ENCODE measurements at places on chromosomes 3 and 15. TPM values are rescaled to one million over a fixed set of nuclear protein-coding genes. Genes with fewer than 3 reads are reported as not detected.

- no peak for DNase-seq
Observed at GRCh38 chr3:151174351-151174750, 28.7 kb downstream of the GPR171 start.

- DNase-seq, result no peak
Observed at GRCh38 chr3:64042952-64043351, 19.7 kb upstream of the PSMD6 start.

Gene GPR27
- 3.7 TPM for total RNA-seq

DNA sequence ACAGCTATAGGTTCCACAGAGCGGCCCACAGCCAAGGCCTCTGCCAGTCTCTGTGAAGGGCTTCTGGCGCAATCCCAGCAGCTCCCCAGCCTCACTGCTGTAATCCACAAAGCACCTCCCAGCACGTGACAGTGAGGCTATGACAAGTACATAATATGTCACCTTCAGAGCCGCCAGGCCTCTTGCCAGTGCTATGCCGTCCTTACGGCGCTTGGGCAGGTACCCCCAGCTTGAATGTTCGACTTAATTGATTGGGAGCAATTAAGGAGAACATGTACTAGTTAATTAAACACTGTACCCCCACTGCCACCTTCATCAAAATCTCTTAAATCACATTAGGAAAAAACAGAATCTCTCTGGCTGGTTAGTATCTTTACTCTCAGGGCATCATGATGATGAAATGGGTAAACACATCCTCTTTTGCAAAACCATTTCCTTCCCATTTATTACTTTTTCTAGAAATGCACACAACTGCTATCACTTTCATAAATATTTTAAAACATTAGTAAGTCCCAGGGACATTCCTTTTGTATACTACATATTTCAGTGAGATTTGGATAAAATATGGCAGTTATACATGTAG, 169.9 kb downstream of the XXYLT1 start:
- peak; percentile 85 for DNase-seq

GRCh38 chr3:58824285-58824684, 157.7 kb upstream of the FAM3D start:
- peak; percentile 42 for DNase-seq

- DNase-seq, result no peak
Observed at GRCh38 chr3:192435241-192435640, 292.1 kb downstream of the FGF12 start.

- DNase-seq, result no peak
Observed at GRCh38 chr3:63966871-63967270, 54.7 kb upstream of the SCAANT1 start.

GRCh38 chr15:91780387-91780786, 73.1 kb upstream of the SLCO3A1 start:
- DNase-seq, result no peak

DNA sequence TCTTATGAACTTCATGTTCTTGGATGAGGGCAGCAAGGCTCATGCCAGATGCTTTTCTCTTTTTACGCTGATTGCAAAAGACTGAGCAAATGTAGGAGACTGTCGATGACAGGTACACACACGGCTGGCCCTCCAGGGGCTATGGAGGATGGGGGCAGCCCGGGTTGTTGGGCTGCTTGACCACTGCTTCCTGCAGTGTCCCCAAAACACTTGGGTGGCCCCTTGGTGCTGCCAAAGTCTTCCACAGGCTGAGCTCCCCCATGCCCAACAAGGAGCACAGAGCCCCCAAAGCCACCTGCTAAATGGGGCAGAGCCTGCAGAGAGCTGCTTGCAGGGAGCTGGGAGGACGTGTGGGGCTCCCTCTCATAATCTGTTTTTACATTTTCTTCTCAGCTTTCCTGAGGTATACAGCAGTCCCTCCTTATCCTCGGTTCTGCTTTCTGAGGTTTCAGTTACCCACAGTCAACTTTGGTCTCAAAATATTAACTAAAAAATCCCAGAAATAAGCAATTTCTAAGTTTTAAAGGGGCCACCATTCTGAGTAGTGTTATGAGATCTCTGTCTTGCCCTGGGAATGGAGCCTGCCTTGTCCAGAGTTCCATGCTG, 7.3 kb downstream of the PRR23E start:
- DNase-seq, result no peak

GRCh38 chr3:70218471-70218870, 94.0 kb downstream of the MDFIC2 start:
- no peak for DNase-seq

GRCh38 chr15:78280319-78281072, 16.1 kb downstream of the DNAJA4 start:
- no peak for DNase-seq

DNA sequence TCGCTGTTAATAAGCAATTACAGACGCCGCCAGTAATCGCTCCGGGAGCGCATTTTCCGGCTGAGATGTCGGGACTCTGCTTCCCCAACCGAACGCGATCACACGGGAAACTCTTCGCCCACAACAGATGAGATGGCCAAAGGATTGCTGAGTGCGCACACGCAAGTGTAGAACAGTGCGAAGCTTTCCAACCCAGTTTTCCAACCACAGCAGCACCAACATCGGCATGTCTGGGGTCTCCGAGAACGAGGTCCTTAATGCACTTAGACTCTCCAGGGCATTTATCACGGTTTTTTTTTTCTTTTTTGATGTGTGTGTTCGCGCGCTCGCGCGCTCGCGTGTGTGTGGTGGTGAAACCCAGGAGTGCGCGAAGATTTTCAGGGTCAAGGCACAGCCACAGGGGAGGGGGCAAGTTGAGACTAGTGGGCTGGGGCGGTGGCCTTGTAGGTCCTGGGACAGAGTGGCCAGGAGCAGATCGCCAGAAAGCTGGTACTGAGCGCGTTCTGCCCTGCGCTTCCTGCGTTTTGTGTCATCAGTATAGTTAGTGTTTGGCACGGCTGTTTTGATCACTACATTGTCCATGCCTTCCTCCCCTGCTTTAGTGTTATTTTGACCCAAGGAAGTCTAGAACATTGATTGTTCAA, 1.8 kb upstream of the EOMES start:
- DNase-seq, result no peak

- DNase-seq, result no peak
Observed at GRCh38 chr3:88469216-88469615, 319.5 kb downstream of the C3orf38 start.

DNA sequence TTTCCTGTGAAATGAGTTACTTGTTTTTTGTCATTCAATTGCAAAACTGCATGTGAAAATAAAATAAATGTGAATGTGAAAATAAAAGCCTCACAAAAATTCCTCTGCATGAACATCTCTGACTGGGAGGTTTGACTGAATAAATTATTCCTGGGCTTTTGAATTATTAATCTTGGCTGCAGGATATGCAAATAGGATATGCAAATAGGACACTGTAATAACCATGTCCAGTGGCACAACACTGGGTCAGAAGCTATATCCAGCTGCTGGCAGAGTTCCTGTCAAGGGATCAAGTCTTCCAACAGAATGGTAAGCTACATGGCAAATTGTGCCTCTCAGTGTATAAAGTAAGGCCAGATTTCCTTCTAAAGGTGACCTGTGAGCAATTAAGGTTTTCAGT, at the start of gene SUCNR1:
SUCNR1 (plus strand) TSS at position 246 of the 400 bp plus-strand sequence. CDS start 6,250 bp downstream, outside the sequence.
- no peak for DNase-seq

DNA sequence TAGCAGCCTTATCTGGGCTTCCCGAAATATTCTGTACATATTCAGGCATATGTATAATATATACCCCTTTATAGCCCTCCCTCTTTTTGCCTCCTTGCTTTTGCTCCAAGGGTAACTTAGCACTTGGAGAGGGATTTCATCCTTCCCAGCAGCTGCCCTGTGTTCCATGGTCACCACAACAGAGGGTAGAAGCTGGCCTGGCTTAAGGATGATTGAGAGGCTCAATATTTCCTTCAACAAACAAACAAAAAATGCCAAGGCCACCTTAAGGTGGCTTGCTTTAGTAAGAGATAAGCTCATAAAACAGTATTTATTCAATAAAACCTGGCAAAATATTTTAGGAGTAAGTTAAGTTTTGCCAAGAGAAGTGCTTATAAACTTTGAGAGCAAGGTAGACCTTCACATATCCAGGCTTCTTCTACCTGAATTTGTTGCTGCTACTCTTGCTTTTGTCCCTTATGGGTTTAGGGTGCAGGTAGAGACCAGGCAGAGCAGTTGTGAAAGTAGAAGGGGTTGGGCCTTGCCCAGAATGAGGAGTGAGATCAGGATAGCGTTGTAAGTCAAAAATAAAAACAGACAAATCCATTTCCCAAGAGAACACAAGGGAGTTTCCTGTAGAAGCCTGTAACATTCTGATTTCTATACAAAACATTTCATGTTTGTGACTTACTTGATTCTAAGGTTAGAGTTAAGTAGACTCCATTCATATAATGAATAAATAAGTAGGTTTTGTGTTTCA, 52.7 kb upstream of the ATOSA start:
- DNase-seq, result no peak

Gene DCLK3
- 0.43 TPM for total RNA-seq

Gene CADM2
- 1.2 TPM for total RNA-seq

Gene ARPIN
- total RNA-seq, result 10.6 TPM

DNA sequence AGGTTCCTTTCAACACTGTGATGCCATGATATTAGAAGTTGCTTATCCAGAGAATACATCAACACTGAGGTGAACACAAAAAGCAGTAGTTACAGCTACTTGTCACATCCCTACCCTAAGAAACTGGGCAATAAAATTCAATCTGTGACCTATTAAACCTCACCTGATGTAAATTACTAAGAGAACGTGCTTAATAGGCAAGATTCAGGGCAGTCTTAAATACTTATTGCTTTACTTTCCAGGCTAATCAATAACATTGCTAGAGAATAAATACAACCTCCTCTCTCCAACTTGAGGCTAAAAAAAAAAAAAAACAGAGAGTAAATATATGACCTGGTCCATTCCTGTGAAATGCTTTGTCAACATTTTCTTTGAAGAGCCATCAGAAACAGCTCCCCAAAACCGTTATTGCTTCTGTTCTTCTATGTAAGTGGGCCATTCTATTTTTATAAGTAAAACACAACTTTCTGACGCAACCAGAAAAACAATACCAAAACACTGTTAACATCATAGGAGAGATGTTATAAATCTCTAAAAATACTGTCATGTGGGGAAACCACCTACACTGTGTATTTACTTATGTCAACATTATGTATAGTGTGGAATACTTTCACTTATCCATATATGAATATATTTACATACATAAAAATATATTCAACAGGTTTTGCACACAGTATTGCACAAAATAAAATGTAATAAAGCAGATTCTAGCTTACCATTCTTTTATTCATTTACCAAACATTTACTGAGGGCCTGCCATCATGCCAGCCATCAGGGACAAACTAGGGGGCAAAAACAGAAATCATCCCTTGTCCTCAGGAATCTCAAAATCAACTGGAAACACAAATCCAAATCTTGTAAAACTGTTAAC, 2.7 kb downstream of the NKIRAS1 start:
- no peak for DNase-seq

GRCh38 chr3:136844724-136845123, 17.3 kb upstream of the NCK1 start:
- no peak for DNase-seq

Gene SI
- total RNA-seq, result not detected

GRCh38 chr3:102512734-102513504, 78.1 kb downstream of the ZPLD1 start:
- DNase-seq, result no peak

GRCh38 chr15:38440353-38441129, 13.4 kb upstream of the FAM98B start:
- DNase-seq, result no peak

GRCh38 chr3:13323822-13324221, 96.3 kb downstream of the NUP210 start:
- no peak for DNase-seq

DNA sequence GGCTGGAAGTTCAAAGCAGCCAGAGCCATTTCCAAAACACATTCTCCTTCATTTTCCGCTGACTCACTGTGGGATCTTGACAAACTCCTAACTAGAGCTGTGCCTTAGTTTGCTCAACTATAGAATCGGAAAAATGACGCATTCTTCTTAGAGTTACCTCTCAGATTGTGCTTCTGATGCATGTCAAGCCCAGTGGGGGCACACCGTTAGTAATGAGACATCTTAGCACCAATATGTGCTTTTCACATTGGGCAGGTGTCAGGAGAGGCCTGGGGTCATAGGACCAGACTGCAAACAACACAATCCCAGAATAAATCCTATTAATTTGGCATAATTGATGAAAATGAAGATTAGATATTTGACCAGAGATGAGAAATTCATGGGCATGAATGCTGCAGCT, 71.3 kb upstream of the UBE3A start:
- DNase-seq, result no peak

DNA sequence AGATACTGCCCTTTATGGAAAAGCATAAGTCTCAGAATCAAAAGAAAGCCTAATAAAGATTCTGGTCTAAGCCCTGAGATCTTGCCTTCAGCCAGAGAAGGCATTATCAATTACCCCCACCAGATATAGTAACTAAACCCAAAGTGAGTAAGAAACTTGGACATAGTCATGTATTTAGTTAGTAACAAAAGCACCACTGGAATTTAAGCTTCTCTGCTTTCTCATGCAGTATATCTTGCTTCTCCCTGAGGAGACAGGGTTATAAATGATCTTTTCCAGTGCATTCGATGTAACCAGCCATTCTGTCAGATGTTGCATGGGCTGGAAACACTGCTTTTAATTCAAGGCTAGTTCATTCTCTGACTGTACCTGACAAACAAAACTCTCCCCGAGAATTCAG, 946.7 kb downstream of the NAALADL2 start:
- DNase-seq, result no peak

DNA sequence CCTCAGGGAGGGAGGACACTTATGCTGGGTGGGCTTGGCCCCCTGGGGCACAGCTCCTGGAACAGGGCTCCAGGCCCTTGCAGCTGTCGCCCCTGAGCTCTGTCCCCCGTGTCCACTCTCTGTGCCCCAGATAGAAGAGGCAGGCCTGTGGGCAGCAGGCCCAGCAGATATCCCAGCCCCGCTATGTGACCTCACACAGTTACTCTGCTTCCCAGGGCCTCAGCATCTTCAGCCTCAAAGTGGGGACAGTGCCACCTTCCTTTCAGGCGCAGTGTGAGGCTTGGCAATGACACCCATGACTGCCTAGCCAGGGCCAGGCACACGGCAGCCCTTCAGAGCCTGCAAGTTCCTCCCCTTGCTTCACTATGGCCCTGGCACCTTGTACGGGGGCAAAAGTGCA, 98.4 kb downstream of the IQSEC1 start:
- DNase-seq, result peak; percentile 55

GRCh38 chr15:80490431-80490990, 86.3 kb downstream of the ARNT2 start:
- DNase-seq, result no peak

- no peak for DNase-seq
Observed at GRCh38 chr15:66753687-66754377, 51.8 kb downstream of the SMAD6 start.

GRCh38 chr3:16905704-16906103, 20.9 kb downstream of the PLCL2 start:
- DNase-seq, result no peak

DNA sequence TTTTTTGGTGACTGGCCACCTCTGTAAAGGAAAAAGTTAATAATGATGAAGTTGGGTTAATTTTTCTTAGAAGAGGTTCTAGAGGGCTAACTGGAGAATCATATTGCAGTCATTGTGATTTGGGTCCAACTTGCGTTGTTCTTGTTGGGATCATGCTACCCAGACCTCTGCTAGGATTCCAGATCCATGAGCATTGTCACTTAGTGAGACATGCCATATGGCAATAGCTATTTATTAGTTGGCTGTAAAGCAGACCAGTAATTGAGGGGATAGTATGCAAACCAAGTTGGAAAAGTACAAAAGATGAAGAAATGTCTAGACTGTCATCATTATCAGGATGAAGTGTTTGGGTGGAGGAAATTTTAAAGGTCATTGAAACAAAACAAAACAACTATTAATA, 30.7 kb upstream of the P2RY12 start:
- DNase-seq, result no peak

- no peak for DNase-seq
Observed at GRCh38 chr3:72682936-72683452, 165.3 kb downstream of the SHQ1 start.

GRCh38 chr3:143146486-143147274, 27.1 kb downstream of the CHST2 start:
- no peak for DNase-seq

Gene BSN
- total RNA-seq, result 0.27 TPM

All from Right ventricle myocardium superior (tissue), 1 donor.